ENCODE measurements at places on chromosomes 12 and 14.
A peak's percentile ranks its signal among the peaks of the same experiment; 100 is the strongest.

- no peak for DNase-seq
Measured at GRCh38 chr12:107684990-107685359, 624 bp upstream of the PWP1 start.

DNA sequence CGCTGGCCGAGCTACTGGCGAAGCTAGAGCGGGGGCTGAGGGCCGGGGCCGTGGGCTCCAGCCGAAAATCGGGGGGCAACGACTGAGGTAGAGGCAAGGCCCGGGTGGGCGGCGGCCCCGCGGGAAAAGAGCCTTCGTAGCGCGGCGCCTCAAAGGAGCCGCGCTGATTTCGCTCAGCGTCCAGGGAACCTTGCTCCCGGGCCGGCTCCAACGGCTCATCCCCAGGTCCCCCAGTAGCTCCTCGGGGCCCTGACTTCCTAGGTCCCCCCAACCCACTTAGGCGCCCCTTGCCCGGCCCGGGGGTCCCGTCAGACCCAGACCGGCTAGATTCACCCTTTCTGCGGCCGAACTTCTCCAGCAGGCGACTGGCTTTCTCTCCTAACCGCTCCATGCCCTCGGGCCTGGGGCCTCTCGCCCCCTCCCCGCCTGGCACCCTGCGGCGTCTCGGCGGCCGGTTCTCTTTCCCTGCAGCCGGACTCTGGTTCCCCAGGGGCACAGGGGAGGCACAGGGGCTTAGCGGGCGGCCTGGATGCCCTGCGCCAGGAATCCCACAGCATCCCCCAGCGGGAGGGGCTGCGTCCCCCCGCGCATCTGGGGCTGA is 375 bp downstream of the AJUBA start:
- DNase-seq, result peak; percentile 15

DNA sequence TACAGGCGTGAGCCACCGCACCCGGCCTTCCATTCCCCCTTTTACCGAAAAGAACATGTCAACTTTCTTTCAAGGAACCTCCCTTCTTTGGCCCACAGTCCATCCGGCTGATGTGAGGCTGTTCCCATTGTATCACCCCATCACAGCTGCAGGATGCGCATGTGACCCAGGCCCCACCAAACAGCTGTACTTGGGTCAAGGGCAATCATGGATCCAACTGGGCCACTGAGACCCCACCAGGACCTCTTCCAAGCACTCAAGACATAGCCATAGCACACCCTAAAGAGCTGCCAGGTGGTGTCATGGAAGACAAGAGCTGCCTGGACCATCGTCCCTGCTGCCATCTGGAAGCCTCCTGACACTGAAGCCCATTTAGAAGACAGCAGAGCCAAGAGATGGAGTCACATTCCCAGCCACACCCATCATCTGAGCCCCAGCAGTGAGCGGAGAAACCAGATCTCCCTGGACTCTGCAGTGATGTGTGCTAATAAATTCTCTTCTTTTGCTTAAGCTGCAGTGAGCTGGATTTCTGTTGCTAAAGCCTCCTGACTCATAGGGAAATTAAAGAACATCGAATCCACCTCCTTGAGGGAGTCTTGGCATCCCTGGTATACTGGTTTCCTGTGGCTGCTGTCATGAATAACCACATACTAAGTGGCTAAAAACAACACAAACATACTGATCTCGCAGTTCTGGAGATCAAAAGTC is 105.6 kb downstream of the KSR2 start:
- no peak for DNase-seq

DNA sequence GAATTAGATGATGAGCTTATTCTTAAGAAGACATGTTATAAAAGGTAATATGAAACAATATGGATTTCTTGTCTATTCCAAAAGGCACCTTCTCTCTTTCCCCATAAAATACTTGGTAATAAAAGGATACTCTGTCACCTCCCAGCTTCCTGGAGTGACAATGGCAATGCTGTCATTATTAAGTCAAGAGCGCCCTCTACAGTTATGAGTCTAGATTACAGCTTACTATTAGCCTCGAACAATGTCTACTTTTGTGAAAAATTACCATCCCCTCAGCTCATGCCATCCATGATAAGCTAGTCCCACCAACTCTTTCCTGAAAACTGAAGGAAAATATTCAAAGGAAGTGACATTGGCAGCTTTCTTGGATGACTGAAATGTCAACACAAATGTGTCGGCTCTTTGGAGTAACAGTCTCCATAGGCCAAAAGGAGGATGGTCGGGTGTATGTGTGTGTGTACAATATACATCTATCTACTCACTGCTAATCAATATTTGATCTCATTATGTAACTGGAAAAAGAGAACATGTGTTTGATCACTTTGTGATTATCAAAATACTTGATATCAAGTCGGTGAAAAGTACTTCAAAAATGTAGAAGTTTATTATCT is 48.7 kb upstream of the CDKN3 start:
- peak; percentile 26 for DNase-seq

GRCh38 chr14:99171396-99171795 is 100.6 kb downstream of the BCL11B start:
- no peak for DNase-seq

DNA sequence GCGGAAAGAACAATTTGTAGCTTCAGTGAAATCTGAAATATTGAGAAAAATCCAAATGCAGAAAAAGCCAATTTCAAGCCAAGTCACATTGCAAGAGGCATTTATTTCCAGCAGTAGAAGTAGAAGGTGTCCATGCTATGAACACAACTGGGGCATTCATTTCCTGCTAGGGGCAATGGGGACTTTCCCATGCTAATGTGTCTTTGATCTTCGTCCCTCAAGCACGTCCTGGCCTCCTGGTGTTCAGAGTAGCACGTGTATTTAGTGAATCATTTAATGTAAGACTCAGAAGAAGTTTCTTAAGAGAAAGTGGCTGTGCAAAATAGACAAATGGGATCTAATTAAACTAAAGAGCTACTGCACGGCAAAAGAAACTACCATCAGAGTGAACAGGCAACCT is 267.9 kb downstream of the TMEM132C start:
- no peak for DNase-seq

- no peak for DNase-seq
Measured at GRCh38 chr14:55819610-55820304, 239.8 kb downstream of the KTN1 start.

- DNase-seq, result no peak
Measured at GRCh38 chr12:117662620-117663395, 301.4 kb upstream of the NOS1 start.

GRCh38 chr14:44300916-44301315 is 206.2 kb downstream of the FSCB start:
- no peak for DNase-seq

Measured in BE2C (cell line).